Left lung (tissue), 14 donors: ENCODE measurements at places on chromosomes 7 and 10. TPM values are rescaled to one million over a fixed set of nuclear protein-coding genes. Genes with fewer than 3 reads are reported as not detected.
A peak's percentile ranks its signal among the peaks of the same experiment; 100 is the strongest.

NME8 gene
- total RNA-seq: 0.32 TPM

DNA sequence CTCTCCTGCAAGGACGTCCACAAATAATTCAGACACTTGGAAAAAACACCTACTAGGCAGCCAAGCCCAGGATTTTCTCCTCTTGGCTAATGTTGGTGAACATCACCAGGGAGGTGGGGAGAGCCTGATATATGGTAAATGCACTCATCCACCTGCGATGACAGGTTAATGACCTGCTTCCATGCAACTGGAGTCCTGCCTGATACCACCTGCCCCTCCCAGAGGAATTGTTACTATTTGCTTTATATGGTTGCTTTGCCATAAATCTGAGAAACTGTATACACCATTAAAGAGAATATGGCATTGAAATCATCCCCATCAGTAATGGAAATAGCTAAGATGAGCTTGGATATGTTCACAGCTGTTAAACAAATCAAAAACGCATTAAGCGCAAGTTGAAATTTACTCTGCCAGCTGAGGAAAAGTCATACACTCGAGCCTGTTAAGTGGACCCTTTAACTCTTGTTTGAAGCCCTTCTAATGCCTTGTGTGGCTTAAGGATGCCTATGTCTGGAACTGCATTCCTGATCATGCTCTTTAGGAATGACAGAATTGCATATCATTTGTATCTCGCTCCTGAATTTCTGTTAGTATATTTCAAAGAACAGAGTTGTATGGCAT is 208.3 kb downstream of the PRPF18 start:
- no peaks in the 10 kb centered on the region for H3K36me3 ChIP-seq
- peak; percentile 66 for DNase-seq
- H3K27ac ChIP-seq: no peak overlapping the region
- H3K27me3 ChIP-seq: peaks cover 6% of the 10 kb centered on the region

DNA sequence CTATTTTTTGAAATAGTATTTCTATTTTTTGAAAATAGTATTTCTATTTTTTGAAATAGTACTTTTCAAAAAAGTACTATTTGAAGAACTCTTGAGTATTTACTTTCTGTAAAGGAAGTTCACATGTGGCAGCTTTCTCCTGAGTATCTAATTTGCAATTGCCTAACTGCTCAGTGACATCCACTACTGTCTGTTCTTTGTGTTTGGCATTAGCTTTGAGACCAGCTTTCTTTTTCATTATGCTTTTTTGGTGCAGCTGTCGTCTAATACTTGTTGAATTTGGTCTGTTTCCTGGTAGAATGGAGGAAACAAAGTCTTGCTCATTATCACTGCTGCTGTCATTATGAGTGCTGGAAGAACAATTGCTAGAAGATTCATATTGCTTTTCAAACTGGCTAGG is 99.1 kb downstream of the BMPR1A start:
- no peaks in the 10 kb centered on the region for H3K36me3 ChIP-seq
- H3K27me3 ChIP-seq: no peaks in the 10 kb centered on the region
- no peak overlapping the region for H3K27ac ChIP-seq
- no peaks in the 10 kb centered on the region for H3K4me1 ChIP-seq

DNA sequence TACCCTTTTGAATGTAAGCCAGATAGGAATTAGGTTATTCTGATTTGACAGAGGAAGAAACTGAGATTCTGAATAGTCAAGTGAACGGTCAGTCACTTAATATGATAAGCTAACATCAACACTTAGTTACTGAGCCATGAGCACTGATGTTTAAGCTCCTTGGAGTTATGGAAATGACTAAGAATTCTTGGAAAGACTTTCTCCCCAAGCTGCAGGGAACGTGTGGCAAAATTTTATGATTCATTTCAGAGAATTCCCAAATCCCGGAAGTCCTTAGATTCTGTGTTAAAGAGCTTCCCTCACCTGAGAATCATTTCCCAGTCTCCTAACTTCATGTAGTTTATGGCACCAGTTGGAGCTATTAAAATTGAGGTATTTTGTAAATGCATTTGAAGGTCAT is 330.9 kb downstream of the XPNPEP1 start:
- H3K4me1 ChIP-seq: no peaks in the 10 kb centered on the region
- no peak overlapping the region for H3K4me3 ChIP-seq
- no peak overlapping the region for H3K27ac ChIP-seq
- no peaks in the 10 kb centered on the region for H3K36me3 ChIP-seq
- no peaks in the 10 kb centered on the region for H3K27me3 ChIP-seq

- H3K4me3 ChIP-seq: no peak overlapping the region
- H3K36me3 ChIP-seq: no peaks in the 10 kb centered on the region
- DNase-seq: no peak
- no peaks in the 10 kb centered on the region for H3K4me1 ChIP-seq
- H3K27ac ChIP-seq: no peak overlapping the region
- H3K27me3 ChIP-seq: no peaks in the 10 kb centered on the region
These were observed 149.1 kb downstream of the HERPUD2 start for GRCh38 chr7:35545831-35546230.
